Skeletal muscle tissue (tissue), 5 donors: ENCODE measurements at places on chromosomes 2 and 18. TPM values are rescaled to one million over a fixed set of nuclear protein-coding genes. Genes with fewer than 3 reads are reported as not detected.

Gene PLGLB2
- 2.1 TPM for total RNA-seq

Gene SLC25A52
- not detected for total RNA-seq

Gene FIGN
- total RNA-seq: 1.0 TPM

Gene FARP2
- total RNA-seq: 21.9 TPM

Gene SERPINB3
- not detected for total RNA-seq

Gene PROC
- not detected for total RNA-seq

Gene RPE
- 29.7 TPM for total RNA-seq

Gene C2orf66
- not detected for total RNA-seq

Gene EDAR
- not detected for total RNA-seq

Gene DYNAP
- not detected for total RNA-seq

Gene NETO1
- total RNA-seq: not detected

Gene PJVK
- total RNA-seq: 1.6 TPM

Gene EFR3B
- total RNA-seq: 4.7 TPM

Gene NTSR2
- total RNA-seq: not detected

Gene LHCGR
- 4.2 TPM for total RNA-seq

Gene SDC1
- total RNA-seq: 2.1 TPM

Gene LRRTM4
- total RNA-seq: 1.6 TPM

Gene RAX
- total RNA-seq: not detected

Gene SCTR
- not detected for total RNA-seq

Gene MOGAT1
- total RNA-seq: not detected

Gene REG3A
- total RNA-seq: not detected

Gene LIPG
- 2.6 TPM for total RNA-seq

Gene PASK
- 3.7 TPM for total RNA-seq

Gene SEMA4F
- 1.6 TPM for total RNA-seq

Gene LYPD1
- total RNA-seq: 4.2 TPM

Gene KLF11
- total RNA-seq: 11.5 TPM

Gene FSIP2
- total RNA-seq: 1.0 TPM

Gene CPLX4
- total RNA-seq: not detected

Gene SLC23A3
- 0.52 TPM for total RNA-seq

Gene FBXO15
- total RNA-seq: 1.0 TPM

Gene CD28
- 4.2 TPM for total RNA-seq

Gene ALLC
- total RNA-seq: not detected

Gene TFCP2L1
- under 0.01 TPM for total RNA-seq

Gene SPP2
- not detected for total RNA-seq

Gene GALNT14
- total RNA-seq: 2.1 TPM

Gene SERPINB8
- 1.0 TPM for total RNA-seq

Gene AMER3
- not detected for total RNA-seq

Gene REG1B
- not detected for total RNA-seq

Gene SETBP1
- 13.6 TPM for total RNA-seq

Gene TEX44
- not detected for total RNA-seq

Gene POTEJ
- not detected for total RNA-seq

Gene PECR
- total RNA-seq: 16.2 TPM

Gene MDH1B
- not detected for total RNA-seq

Gene TGFA
- total RNA-seq: under 0.01 TPM

Gene ING5
- total RNA-seq: 16.7 TPM

Gene CYP27C1
- total RNA-seq: 2.6 TPM

Gene PRSS56
- 1.0 TPM for total RNA-seq

Gene DNAH7
- under 0.01 TPM for total RNA-seq

Gene REG3G
- total RNA-seq: not detected

Gene RAB27B
- total RNA-seq: 1.0 TPM

Gene SP100
- 24.0 TPM for total RNA-seq

Gene GALR1
- not detected for total RNA-seq

Gene THOC1
- total RNA-seq: 59.5 TPM

Gene NDUFAF7
- total RNA-seq: 6.3 TPM

Gene DCC
- under 0.01 TPM for total RNA-seq

Gene UGT1A10
- not detected for total RNA-seq
